ENCODE measurements at places on chromosomes 13 and 19.

GRCh38 chr19:6724631-6725492 lies 4.4 kb upstream of the C3 start:
- DNase-seq: no peak

DNA sequence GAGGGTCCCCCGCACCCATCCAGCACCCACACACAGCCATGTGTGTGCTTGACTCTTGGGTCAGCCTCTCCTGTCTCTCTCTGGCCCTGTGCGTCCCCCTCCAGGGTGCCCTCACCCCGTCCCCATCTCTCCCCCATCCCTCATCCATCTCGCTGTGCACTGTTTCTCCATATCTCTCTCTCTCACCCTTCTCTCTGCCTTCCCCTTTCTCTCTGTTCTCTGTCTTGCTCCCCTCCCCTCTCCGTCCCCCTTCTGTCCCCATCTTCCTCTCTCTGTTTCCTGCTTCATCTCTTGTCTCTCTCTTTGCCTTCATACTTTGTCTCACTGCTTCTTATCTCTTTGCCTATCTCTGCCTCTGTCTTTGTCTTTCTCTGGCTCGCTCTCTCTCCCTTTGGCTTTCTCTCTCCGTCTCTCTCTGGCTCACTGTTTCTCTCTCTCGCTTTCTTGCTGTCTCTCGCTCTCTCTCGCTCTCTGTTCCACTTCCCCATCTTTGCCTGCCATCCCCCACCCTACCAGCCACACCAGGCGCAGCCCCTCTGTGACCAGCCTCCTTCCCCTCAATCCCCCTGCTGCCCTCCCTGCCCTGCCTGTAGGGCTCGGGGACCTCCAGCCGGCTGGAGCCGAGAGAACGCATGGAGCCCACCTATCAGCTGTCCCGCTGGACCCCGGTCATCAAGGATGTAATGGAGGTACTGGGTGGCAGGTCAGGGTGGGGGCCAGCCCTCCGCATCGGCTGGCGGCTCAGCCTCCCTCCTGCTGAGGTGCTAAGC lies 8.9 kb downstream of the STXBP2 start:
- no peak for DNase-seq

DNA sequence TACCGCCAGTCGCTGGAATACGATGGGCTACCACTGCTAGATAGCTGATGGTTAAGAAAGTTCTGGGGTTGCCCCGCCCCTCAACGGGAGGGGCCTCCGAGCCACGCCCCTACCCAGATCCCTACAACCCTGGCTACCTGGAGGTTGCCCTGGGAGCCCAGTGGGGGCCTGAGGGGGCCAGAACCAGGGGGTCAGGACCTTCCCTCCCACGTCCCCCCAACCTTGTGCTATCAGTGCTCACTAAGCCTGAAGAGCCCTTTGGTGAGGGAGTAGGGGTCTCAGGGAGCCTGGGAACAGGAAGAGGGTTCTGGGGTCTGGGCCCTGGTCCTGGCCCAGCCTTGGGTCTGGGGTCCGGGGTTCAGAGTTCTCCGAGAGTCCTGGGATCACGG lies 8.9 kb downstream of the OCEL1 start:
- DNase-seq: peak; percentile 43

DNA sequence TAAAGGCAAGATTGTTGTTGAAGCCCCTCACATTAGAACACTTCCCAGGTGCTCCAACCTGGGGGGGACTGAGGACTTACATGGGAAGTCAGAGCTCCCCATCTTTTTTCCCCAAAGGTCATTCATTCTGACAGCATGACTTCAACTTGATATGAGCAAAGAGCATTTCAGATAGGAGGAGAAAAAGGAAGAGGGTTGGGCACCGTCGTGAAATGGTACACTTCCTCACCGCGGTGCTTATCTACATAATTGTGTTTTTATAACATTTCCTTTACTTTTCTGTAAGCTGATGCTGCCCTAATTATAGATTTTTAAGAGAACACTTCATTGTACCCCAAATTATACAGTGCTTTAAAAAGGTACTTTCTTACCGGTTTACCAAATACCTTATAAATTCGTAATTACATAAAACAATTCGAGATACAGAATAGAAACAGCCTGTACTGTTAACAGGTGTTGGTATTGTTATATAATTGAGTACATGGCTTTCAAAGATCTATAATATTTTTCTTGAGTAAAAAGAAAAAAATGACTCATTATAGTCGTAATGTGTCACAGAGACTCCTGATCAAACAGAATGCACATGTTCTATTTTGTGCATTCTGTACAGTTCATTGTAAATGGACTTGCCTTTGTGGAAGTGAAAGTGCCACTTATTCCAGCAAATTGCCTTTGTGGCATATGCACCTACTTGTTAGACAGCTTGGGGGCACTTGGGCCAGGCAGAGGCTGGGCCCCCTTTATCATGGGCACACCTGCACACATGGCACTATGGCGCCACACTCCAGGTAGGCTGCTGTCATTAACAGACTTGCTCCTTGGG lies 81.8 kb downstream of the GGACT start:
- DNase-seq: no peak

DNA sequence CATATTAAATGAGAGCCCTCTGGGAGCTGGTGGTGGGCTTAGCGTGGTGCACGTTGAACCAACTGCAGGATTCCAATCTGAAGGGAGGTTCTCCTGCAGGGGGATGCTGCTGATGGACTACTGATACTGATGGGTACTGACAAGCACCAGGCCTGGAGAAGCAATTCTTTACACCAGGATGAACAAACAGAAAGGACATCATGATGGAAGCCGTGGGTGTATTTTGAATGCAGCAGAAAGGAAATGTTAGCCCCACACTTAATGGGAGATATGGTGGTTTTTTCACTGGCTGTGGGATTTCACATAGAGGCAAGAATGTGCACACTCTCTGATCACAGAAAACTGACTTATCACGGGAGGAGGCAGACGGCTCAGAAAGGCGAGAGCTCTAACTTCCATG lies 299.7 kb downstream of the TEX29 start:
- DNase-seq: no peak

DNA sequence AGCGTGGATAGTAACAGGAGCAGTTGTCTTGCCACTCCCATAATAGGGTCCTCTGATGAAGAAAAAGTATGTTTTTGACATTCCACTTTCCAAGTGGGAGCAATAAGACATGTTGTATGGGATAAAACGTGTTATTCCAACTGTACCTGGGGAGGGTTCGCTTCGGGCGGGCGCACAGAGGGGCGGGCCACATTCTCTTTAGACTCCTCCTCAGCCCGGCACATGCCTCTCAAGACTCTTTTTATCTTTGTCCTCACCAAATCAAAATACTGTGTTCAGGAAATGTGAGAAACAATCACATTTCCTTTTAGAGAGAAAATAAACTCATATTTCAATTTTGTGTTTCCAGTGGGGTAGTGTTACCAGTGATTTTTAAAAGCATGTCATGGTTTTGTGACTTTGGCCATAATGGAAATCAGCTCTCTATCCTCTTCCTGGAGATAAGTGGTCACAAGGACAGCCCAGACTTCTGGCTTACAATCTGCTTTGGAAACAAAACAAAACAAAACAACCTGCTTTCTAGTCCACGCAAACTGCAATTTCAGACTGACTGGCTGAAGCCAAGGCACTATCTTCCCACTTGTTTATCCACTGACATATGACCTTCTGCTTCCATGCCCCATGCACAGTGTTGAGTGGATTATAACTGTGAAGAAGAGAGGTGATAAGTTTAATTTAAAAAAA lies 276.1 kb downstream of the NALCN start:
- no peak for DNase-seq

GRCh38 chr13:50810998-50811397 lies 32.5 kb downstream of the DLEU7 start:
- no peak for DNase-seq

DNA sequence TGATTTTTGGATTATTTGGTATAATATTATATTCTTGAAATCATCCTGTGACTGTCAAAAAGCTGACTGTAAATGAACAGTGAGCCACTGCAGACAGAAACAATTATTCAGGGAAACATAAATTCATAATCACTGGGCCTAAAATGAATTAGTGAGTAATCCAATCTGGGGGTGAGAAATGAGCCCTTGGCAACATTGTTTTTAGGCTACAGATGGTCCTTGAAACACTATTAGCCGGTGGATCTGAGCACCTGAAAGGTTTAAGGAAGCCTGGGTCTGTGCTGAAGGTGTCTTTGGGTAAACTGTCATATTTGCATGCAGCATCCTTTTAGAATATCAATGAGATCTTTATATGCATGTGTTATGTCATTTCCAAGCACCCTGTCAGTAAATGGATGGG lies 290.7 kb downstream of the ATP8A2 start:
- no peak for DNase-seq

GRCh38 chr19:55251341-55252081 lies 7.3 kb downstream of the PPP6R1 start:
- DNase-seq: no peak

GRCh38 chr19:58097781-58098681 lies at the start of gene ZSCAN18:
TSS of gene ZSCAN18 (minus strand) at chr19:58098231. CDS start at chr19:58090267, 7,964 bp downstream.
- DNase-seq: peak; percentile 94

DNA sequence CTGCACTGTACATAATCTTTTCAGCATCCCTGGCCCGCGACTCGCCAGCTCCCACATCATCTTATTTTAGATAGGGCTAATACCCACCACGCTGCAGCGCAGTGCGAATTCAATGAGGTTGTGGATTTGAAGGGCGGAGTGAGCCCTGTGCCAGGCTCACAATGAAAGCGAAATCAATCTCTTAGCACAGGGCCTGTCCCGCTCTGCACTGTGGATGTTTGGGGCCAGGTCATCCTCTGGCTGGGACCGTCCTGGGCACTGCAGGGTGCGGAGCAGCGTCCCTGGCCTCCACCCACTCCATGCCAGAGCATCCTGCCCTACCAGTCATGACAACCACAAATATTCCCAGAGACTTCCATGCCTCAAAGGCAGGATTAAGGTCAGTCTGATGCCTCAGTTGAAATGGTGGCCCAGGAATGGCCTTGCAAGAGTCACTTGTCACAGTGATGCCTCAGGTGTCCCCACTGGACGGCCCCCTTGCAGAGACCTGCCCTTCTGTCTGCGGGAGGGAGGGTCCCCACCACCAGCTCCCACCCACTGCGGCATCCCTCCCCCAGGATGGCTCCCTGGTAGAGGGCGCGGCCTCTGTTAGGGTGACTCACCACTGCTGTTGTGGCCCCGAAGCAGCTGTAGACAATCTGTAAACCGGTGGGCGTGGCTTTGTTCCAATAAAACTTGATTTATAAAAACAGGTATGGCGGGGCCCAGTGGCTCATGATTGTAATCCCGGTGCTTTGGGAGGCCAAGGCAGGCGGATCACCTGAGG lies 5.6 kb downstream of the UHRF1 start:
- DNase-seq: peak; percentile 72

DNA sequence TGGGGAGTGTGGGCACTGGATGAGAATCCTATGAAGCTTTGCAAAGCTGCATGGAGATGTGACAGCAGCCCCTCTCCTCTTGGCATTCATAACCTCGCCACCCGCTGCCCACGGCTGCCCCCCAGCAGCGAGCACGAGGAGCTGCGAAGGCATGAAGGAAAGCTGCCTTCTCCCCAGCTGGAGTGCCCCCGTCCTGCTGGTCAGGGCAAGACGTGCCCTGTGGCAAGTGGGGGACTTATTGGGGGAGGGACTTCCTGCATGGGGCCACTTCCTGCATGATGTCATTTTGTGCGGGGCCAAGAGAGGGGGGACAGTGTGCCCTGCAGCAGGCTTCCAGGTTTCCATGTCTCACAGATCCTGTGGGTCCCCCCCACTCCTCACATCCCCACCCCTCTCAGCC lies 85.9 kb downstream of the TSHZ3 start:
- DNase-seq: no peak

- DNase-seq: no peak
Measured at GRCh38 chr19:52566588-52566987, 3.5 kb upstream of the ZNF701 start.

DNA sequence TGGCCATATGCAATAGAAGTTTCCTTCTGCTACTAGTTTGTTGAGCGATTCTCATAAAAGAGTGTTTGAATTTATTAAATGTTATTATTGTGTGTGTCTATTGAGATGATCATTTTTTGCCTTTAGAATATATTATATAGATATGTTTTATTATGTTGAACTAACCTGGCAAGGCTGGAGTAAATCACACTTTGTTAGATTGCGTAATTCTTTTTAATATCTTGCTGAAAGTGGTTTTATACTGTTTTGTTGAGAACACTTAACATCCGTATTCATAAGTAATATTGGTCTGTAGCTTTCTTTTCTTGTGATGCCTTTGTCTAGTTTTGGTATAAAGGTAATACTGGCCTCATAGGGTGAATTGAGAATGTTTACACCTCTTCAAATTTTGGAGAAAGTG lies 574.3 kb upstream of the PCDH20 start:
- no peak for DNase-seq

DNA sequence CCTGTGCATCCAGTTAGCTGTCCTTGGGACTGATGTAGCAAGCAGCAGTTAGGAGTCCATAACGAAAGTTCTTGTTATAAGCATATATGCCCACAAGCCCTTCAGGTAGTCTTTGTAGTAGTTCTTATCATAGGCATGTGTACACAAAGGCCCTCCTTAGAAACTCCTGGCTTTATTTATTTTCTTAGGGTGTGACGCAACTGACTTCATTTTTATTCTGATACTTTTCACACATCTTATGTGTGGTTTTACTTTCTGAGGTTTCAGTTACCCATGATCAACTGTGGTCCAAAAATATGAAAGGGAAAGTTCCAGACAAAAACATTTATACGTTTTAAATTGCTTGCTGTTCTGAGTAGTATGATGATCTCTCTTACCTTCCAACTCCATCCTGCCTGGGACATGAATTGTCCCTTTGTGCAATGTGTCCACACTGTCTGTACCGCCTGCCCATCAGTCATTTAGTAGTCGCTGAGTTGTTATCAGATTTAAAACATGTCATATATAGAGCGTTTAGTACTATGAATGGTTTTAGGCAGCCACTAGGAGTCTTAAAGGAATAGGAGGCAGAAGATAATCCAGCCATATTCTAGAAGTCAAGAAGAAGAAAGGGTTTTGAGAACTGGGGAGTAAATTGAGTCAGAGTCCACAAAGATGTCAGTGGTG lies 19.4 kb downstream of the GPC5 start:
- DNase-seq: no peak

DNA sequence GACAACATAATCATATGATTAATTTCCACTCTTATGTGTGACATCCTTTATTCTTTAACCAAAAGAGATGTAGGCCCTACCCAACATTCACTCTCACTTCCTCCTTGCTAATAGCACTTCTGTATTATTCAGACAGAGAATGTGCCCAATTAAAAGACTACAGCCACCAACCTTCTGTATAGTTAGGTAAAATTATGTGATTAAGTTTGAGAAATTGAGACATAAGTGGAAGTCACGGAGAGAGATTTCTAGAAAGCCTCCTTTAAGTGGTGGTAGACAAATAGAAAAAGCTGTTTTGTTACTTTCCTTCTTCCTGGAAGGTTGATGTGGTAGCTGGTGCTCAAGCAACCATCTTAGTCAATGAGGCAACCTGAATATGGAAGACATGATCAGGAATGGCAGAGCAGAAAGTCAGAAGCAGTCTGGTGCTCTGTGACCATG lies 14.8 kb downstream of the EPSTI1 start:
- DNase-seq: no peak

- DNase-seq: no peak
Measured at GRCh38 chr19:8204961-8205360, 4.2 kb upstream of the CERS4 start.

GRCh38 chr13:94917824-94918223 lies 205.5 kb upstream of the SOX21 start:
- no peak for DNase-seq

GRCh38 chr13:108084840-108085239 lies 130.5 kb downstream of the LIG4 start:
- no peak for DNase-seq

Measured in activated CD4-positive, alpha-beta T cell treated with anti-CD3 and anti-CD28 coated beads, Interleukin-2, amount 50 U/mL, for 24 hours (primary cell).